ENCODE measurements at places on chromosomes 3 and 15. TPM values are rescaled to one million over a fixed set of nuclear protein-coding genes. Genes with fewer than 3 reads are reported as not detected.
A peak's percentile ranks its signal among the peaks of the same experiment; 100 is the strongest.

The ISLR2 gene
- 1.1 TPM for total RNA-seq

The SCAANT1 gene
- total RNA-seq, result not detected

The SLC28A2 gene
- not detected for total RNA-seq

The EOGT gene
- 27.8 TPM for total RNA-seq

The GOLGA6D gene
- total RNA-seq, result not detected

The PCOLCE2 gene
- total RNA-seq, result 7.5 TPM

The IMPG2 gene
- total RNA-seq, result 0.13 TPM

The FGD5 gene
- total RNA-seq, result 2.8 TPM

The LEKR1 gene
- total RNA-seq, result 1.0 TPM

The GCNT3 gene
- total RNA-seq, result not detected

The PP2D1 gene
- total RNA-seq, result not detected

The DUOX2 gene
- 32.6 TPM for total RNA-seq

DNA sequence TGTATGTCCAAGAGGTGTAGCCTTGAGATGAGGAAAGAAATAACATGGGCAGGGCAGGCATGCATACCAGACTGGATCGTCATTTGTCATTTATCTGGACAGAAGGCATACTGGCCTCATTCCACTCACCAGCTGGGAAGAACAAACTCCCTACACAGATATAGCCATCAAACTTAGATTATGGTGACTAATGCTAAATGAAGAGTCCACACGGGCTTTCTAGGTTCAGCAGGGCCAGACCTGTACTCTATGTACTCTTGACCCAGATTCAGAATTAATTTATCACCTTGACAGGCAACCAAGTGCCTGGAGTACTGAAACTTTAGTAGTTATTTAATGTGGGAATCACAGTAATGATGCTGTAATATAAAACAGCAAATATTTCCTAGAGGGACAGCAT is 164.3 kb upstream of the IL12A start:
- no peak for DNase-seq

DNA sequence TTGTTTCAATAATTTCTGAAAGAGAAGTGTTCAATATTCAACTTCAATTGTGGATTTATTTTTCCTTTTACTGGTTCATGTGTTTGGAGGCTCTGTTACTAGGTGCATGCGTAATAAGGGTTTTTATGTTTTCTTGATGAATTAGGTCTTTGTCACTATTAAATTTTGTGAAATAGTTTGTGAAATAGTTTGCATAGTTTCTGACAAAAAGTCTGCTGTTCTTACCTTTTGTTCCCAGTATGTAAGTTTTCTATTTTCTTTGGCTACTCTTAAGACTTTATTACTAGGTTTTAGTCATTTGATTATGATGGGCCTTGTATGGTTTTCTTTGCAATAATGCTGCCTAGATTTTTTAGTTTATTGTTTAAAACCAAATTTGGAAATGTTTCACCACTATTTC is 38.0 kb downstream of the MEF2A start:
- no peak for DNase-seq

DNA sequence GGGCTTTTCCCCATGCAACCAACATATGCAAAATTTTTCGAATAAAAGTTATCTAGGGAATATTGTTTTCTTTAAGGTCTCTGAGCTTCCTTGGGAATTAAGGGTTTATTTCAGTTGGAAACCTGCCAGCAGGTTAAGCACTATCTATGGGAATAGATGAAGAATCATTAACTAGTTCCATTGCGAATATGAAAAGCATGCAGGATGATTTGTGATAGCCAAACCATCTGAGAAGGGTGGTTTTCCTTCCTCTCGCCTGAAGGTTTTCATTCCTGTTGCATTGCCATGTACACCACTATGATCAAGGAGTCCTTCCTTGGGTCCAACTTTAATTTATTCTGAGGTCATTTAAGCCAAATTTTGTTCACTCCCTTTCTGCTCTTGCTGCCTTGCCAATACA is 184.9 kb downstream of the NR2F2 start:
- DNase-seq, result no peak

- peak; percentile 43 for DNase-seq
These were observed 84.8 kb downstream of the CPN2 start for GRCh38 chr3:194265996-194266964.

DNA sequence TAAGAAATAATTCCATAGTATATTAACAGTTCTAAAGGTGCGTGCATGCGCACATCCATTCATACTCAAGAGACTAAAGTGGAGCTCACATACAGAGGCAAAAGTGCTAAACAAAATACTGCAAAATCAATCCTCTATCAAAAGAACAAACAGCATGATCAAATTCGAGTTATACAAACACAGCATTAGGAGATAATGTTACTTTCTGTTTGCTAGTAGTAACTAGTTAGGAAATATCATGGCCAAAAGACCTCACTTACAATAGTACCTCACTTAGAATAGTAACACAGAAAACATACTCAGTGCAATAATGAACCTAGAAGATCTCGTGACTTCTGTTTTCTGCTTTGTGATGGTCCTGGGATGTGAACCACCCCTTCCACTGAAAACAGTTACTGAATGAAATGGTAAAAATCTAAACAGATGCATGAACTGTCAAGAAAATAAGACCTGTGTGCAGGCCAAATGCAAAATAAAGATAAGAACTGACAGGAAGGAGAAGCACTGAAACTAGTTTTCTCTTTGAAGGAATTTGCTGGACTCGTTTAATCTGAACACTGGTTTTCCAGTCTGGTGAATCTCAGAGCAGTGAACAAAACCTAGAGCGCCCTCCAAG is 20.9 kb upstream of the CEMIP start:
- no peak for DNase-seq

GRCh38 chr15:88990185-88990679 is 77.1 kb upstream of the MFGE8 start:
- no peak for DNase-seq

DNA sequence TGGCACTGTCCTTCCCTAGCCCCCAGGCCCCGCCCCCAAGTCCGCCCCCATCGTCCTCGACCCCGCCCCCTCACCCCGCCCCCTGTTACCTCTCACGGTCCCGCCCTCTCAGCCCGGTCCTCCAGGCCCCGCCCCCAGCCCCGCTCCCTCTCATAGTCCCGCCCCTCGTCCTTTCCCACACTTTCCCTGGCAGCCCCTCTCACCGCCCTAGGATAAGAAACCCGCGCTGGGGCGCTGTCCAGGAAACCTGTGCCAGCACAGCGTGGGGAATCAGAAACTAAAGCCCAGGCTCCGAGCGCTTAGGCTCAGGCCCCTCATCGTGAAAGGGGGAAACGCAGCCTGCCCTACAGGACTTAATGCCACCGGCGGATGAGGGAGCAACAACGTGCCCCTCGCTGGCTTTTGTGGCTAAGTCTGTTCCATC is 20.9 kb downstream of the TRPM1 start:
- DNase-seq, result peak; percentile 79

DNA sequence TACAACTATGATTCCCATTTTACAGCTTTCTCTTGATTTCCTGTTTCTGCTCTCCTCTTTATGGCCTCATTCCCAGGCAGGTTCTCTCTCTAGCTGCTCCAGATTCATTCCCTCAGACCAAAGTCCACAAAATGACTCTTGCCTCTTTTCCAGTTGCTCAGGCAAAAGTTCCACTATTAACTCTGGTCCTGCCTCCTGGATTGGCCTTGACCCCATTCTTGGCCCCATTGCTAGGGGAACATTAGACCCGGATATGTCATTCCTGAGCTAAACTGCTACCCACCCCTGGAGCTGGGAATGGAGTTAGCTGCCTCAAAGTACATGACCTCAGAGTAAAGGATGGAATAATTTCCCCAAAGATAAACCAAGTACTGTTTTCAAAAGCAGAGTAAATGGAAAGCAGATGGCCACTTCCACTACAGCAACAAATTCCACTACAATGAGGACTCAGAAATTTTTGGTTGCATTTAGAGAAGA is 73.0 kb upstream of the GAP43 start:
- DNase-seq, result no peak

- no peak for DNase-seq
These were observed 44.9 kb upstream of the SEC13 start for GRCh38 chr3:10365791-10366190.

DNA sequence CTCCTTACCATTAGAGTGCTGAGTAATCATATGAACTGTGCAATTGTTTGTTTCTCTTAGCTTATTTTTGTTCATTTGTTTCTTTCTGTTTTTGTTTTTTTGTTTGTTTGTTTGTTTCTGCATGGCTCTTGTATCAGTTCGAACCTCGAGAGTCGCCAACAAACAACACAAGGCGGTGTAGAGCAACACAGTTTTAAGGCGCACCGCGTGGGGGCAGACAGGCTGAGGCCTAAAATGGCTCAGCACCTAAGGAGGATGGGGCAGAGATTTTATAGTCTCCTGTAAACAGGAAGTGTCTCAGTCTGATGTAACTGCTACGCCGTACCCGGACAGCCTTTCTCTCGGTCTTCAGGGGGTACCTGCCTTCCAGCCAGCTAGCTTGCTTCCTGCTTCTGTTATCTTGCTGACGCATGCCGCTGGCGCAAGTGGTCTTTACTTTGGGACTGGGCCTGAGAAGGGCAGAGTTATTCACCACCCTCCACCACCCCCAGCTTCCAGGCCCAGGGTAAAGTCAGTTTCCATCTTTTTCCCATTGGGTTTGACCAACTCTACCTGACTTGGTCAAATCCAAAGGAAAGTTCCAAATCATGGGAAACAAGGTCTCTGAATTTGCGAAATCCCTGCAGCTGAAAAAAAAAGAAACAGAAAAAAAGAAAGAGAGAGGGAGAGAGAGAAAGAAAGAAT is 25.8 kb upstream of the MFGE8 start:
- DNase-seq, result no peak
